Right ventricle myocardium superior (tissue), 1 donor: ENCODE measurements at places on chromosomes 13 and 19. TPM values are rescaled to one million over a fixed set of nuclear protein-coding genes. Genes with fewer than 3 reads are reported as not detected.

The NLRP7 gene
- not detected for total RNA-seq

The ANKLE1 gene
- 0.13 TPM for total RNA-seq

DNA sequence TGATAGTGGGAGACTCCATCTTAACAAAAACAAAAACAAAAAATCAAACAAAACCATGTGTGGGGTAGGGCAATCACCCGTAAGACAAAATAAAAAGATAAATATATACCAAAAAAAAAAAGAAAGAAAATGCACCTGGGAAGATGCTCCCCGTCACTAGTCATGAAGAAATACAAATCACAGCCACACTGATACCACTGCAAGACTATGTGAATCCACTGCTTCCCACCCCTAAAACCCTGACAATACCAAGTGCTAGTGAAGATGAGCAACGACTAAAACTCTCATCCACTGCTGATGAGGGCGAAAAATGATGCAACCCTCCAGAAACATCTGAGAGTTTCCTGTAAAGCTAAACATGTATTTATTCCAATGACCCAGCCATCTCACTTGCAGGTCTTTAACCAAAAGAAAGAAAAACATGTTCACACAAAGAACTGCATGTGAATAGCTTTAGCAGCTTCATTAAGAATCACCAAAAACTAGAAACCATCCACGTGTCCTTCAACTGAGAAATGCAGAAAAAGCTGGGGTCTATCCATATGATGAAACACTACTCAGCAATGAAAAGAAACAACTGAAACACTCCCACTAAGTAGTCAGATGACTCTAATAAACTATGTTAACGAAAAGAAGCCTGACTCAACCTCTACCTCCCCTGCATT lies 31.7 kb downstream of the BRD4 start:
- DNase-seq = no peak

The KIR3DL1 gene
- not detected for total RNA-seq

The LHB gene
- total RNA-seq = not detected

GRCh38 chr19:6343462-6343861 lies 10.1 kb upstream of the ACER1 start:
- no peak for DNase-seq

- DNase-seq = no peak
Measured at GRCh38 chr13:60608954-60609353, 211.9 kb downstream of the TDRD3 start.

The ADM5 gene
- total RNA-seq = 0.67 TPM

DNA sequence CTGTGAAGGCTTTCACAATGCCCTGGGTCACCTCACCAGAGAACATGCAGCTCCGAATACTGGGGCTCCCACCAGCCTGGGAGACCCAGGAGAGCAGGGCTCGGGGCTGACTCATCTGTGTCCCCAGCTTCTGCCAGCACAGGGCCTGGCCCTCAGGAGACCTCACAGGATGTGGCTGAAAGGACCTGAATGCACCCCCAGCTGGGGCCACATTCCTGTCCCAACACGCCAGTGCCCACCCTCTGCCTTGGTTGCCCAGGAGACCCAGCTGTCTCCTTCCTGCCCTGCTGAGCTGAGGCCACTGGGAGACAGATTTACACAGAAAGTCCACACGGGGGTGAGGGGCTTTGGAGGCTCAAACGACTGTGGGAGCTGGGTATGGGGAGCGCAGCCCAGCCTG lies 11.9 kb downstream of the BCAT2 start:
- DNase-seq = no peak

- no peak for DNase-seq
Measured at GRCh38 chr19:16970821-16971220, 55.8 kb downstream of the CPAMD8 start.

- no peak for DNase-seq
Measured at GRCh38 chr19:16463991-16464575, 7.7 kb downstream of the EPS15L1 start.

The OLFM2 gene
- 2.2 TPM for total RNA-seq

DNA sequence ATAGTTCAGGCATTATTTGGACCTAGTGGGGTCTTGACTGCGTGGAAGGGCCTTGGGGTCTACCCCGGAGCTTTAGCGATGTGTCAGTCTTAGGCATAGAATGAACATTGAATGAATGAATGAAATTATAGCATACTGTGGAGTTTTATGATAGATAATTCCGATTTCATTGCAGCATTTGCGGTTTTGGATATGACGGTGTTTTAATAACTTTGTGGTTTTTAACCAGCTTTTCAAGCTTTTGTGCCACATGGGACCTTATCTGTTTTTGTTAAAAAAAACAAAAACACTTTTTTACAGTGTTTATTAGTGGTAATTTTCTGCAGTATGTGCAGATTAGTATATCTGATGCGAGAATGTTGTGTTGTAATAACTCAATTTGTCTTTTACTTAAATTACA lies 696 bp downstream of the NUP58 start:
- no peak for DNase-seq

- peak; percentile 62 for DNase-seq
Measured at GRCh38 chr13:49935171-49936074, 717 bp downstream of the SPRYD7 start.

- DNase-seq = no peak
Measured at GRCh38 chr13:72295153-72295552, 428.1 kb upstream of the DACH1 start.

GRCh38 chr13:45951724-45952123 lies 100.2 kb upstream of the SIAH3 start:
- no peak for DNase-seq

The NLRP9 gene
- not detected for total RNA-seq

- DNase-seq = peak; percentile 50
Measured at GRCh38 chr13:112204346-112205327, 137.7 kb downstream of the SOX1 start.

GRCh38 chr13:79870123-79870522 lies 389.2 kb downstream of the NDFIP2 start:
- no peak for DNase-seq

The NCR1 gene
- not detected for total RNA-seq

The CD33 gene
- 7.0 TPM for total RNA-seq
